ENCODE measurements at places on chromosomes 3 and 15.

GRCh38 chr15:90414408-90415028, 26.5 kb downstream of the IQGAP1 start:
- DNase-seq = no peak

DNA sequence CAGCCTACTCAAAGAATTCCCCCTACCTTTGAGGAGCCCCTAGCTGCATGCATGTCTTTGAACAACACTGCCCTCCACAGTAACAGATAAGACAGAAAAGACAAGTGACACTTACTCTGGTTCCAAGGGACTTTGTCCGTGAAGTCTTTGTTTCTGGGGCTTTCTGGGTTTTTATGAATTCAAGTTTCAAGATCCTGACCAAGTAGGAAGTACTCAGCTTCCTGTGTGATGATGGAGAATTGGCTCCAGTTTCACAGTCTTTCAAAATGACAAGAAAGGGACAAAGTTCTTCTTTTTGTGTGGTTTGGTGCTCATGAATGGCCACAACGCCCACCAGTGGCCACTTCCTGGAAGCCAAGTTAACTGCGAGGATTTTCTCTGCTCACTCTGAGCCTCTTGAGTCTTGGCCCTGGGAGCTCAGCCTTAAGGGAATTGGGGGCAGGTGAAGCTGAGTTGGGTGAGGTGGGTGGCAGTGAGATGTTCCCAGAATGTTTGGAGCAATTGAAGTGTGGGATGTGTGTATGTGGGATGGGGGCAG, at the start of gene CCR1:
CCR1 (minus strand) TSS at position 147 of the 538 bp plus-strand sequence. CDS start 4,000 bp downstream, outside the sequence.
- no peak for DNase-seq

DNA sequence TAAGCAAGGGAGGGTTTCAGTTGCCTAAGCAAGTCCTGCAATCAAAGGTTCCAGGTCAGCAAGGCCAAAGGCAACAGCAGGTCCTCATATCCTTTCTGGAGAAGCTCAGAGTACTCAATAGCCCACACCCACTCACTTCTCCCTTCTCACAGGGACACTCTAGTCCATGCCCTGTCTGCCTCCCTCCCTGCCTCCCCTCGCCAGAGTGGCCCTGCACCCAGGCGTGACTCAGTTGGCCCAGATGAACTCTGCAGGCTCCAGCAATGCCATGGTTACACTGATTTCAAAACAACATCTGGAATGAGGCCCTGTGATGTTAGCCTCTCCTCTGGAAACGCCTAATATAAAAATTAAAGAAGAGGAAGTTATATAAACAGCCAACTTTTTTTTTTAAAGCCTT, 32.9 kb downstream of the IL16 start:
- no peak for DNase-seq

DNA sequence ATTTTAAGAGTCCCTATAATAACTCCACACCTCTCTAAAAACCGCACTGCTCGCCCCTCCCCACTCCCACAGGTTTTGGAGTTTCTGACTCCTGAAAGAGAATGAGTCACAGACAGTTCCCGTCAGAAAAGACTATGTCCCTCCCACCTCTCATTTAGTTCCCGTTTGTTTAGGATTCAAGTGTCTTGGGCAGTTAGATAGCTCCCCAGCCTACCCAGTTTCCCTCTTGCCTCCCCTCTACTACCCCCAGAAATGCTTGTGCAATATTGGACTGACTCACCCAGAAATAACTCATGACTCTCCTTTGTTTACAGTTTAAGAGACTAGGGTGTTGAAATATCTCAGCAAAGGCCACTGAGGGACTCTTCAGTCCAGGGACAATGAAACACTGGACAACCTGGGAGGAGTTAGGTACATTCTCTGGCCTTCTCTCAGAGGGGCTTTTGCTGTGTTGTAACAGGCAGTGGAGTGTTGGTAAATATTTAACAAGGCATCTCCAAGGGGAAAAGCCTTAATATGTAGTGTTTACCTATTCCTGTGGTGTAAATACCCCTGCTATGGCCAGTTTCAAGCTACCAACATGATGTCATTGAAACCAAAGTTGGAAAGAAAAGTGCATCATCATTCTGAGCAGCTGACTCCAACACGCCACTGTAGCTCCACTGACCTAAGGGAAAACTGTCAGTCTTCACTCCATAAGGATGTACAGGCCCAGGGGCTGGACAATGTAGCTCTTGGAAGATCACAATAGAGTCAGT, 96.1 kb upstream of the CHD2 start:
- no peak for DNase-seq

GRCh38 chr3:34073961-34074360, 275.5 kb downstream of the PDCD6IP start:
- DNase-seq = no peak

- no peak for DNase-seq
These were observed 1.4 kb upstream of the HERC1 start for GRCh38 chr15:63835211-63835568.

DNA sequence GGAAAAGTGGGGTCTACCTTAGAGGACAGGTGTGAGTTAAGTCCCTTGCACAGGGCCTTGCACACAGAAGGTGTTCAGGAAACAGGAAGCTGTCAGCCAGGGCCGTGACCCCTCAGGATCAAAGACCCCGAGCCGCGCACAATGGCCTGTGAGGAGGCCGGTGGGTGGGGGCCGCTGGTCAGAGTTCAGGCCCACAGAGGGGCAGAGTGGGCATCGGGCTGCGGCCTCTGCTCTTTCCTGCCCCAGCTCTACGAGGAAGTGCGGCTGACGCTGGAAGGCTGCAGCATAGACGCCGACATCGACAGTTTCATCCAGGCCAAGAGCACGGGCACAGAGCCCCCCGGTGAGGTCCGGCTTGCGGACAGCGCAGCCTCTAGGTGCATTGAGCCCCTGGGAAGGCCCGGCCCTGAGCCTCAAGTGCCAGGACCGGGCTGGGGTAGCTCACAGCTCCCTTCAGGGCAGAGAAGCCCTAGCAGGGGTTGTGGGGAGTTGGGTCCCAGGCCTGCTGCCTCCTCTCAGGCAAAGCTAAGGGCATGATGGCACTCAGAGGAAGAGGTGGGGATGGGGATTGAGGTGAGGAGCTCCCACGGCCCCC, 37.2 kb downstream of the PSTPIP1 start:
- no peak for DNase-seq

- no peak for DNase-seq
These were observed 126.4 kb downstream of the CHDH start for GRCh38 chr3:53719796-53720195.

DNA sequence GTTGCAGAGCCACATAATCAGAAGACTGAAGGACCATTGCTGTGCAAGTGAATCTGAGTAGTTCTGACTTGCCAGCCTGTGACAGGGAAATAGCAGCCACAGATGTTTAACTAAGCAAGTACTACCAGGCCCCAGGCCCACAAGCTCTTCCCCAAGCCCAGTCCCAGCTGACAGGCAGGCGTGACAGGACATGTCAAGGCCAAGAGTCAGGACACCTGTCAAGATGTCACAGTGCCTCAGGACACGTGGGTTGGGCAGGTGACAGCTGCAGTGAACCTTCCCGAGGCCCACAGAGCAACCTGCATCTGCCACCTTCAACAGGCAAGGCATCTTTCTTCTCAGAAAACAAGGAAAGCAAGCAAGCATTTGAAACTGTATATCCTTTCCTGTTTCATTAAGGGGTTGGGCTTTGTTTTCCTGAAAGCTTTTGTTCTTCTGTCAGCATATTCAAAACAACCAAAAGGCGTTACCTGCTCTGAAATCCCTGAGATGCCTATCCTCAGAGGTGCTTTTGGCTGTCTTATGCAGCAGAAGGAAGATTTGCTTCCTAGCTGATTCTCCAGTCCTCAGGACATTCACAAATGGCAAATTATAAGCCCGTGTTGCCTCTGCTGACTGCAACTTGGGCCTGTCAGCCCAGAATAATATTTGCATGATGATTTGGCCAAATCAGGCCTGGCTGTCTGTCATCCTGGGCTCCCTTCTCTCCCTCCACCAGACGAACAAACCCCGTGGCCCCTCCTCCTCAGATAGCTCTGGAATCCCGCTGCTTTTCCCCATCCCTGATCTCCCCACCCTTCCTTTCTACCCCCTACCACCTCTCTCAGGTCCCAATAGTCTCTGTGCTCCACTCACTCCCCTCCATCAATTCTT, 171.8 kb upstream of the WNT5A start:
- DNase-seq = no peak

- no peak for DNase-seq
These were observed 89.7 kb upstream of the PHLDB2 start for GRCh38 chr3:111769110-111769991.

DNA sequence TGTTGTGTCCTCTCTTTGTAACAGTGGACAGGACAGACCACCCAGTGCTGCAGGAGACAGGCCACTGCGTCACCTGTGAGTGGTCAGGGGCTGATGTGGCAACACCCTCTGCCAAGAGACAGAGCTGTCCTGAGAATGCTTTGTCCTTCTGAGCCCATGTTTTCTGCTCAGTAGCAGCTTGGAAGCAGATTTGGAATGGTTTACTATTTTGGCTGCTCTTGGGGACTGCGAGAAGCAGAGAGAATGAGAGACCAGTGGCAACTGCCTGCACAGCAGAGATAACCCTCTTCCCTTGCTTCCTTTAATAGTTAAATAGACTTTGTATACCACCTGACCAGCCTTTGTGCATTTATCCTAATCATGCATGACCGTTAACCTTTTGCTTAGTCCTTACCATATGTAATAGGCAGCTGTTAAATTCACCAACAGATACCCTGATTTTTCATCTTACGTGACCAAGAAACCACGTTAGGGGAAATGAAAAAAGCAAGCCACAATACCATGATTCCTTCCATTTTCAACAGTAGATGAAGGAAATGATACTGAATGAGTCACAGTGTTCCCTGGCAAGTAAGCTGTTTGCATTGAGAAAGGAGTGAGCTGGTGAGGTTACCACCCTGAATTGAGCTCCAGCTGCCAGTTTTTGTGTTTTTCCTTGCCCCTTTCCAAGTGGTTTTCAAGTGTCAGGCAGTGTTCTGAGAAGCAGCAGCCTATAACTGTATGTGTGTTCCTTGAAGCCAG, 35.5 kb downstream of the B3GALNT1 start:
- no peak for DNase-seq

All from kidney (tissue), 22 donors.